ENCODE measurements at places on chromosomes 1 and 21.

DNA sequence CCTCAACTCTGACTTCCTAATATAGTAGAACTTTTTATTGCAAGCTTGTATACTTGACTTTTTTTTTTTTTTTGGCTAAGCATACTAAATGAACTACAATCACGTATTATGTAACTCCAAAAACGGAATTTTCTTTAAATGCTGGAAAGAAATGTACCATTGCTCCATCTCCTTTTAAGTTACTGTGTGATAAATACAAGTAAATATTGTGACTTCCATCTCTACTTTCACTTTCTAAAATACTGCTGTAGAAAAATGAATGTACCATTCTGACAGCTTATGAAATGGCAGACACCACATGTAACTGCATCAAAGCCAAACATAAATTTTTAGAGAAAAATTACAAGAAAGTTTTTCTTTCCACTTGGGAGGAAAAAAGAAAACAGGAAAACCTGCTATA, 54.7 kb downstream of the ASH1L start:
- DNase-seq, result no peak

DNA sequence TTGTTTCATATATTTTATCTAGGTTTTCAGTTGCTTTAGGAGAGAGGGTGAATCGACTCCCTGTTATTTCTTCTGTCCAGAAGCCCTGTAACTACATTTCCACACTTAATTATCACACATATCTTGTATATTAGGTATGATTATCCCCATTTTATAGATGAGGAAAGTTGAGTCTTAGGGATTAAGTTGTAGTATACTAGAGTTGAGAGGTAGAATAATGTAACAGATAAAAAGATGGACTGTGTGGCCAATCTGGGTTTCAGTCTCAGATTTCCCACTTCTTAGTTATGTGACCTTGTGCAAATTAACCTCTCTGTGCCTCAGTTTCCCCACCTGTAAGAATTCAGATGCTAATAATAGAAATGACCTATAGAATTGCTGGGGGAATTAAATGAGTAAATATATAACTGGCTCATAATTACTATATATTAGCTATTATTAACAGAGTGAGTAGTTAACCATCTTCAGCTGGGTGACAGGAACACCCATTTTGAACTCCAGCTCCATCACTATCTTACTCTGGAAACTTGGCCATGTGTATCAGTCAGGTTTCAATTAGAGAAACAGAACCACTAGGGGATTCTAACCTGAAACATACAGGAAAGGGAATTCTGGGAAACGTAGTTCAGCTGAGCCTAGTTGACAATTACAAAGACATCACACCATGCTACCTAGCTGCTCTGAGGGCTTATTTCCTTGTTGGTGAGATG, 20.4 kb upstream of the FOXO6 start:
- DNase-seq, result no peak

- no peak for DNase-seq
Measured at GRCh38 chr1:33344896-33345560, 24.1 kb upstream of the A3GALT2 start.

- no peak for DNase-seq
Measured at GRCh38 chr1:173914366-173914871, 2.7 kb downstream of the SERPINC1 start.

DNA sequence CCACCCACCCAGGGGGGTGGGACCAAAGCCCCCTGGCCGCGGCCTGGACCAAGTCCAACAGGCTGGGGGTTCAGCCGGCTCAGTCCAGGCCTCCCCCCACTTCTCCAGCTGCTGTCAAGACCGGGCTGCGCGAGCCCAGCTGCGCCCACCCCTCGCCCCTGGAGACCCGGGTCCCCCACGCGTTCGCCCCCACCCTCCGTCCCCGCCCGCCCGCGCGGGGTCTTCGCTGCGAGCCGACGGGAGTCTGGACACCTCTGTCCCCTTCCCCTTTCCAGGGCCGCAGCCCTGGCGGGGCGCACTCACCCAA, 253 bp downstream of the RAP1GAP start:
- DNase-seq, result no peak

DNA sequence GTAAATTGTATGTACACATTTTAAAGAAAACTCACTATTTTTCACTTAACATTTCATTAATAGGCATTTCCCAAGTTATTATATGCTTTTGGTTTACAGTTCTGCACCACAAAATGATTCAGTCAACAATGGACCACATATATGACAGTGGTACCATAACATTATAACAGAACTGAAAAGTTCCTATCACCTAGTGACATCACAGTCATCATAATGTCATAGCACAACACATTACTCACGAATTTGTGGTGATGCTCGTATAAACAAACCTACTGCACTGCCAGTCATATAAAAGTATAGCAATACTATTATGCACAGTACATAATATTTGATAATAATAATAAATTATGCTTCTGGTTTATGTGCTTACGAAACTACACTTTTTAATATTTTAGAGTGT, 30.9 kb downstream of the DNAI4 start:
- DNase-seq, result no peak

DNA sequence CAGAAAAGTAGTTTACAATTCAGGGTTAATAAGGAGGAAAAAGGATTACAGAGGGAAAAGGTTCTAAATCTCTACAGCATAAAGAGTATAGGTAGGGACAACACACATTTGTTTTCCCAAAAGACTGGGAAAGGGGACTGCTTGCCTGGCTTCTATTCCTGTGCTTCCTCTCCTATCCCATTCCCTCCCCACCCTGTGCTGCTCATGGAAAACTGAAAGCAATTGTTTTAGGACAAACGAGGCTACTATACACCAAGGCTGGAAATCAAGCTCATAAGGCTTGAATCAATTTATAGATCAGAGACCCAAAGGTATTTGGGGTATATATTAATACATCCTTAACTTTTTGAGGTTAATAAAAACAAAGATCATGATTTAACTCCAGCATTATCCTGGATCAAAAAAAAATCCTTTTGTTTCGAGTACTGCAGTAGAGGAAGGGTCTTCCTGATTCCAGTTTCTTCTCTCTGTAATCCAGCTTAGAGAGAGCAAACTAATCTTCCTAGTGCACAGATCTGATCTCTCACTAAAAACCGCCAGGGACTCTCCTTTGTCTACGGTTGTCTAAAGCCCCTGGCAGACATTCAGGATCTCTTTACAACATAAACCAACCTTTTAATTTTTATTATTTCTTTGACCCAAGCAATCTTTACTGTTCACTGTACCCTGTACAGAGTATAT, 37.4 kb upstream of the A3GALT2 start:
- DNase-seq, result no peak

DNA sequence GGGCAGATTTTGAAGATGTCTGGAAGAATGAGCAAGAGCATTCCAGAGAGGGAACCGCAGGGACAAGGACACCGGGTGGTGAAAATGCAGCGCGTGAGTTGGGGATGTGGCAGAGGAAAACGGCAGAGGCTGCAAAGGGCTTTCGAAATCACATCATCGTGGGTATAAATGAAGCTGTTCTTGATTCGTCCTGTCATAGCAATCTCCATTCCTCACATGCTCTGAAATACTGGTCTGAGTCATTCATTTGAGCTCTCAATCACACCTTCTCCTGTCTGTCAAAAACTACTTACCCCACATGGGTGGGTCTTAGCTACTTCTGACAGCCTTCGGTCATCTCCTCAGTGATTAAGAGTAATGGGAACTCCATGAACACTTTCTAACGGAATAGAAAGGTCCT, 81.5 kb downstream of the ERG start:
- DNase-seq, result peak; percentile 19

DNA sequence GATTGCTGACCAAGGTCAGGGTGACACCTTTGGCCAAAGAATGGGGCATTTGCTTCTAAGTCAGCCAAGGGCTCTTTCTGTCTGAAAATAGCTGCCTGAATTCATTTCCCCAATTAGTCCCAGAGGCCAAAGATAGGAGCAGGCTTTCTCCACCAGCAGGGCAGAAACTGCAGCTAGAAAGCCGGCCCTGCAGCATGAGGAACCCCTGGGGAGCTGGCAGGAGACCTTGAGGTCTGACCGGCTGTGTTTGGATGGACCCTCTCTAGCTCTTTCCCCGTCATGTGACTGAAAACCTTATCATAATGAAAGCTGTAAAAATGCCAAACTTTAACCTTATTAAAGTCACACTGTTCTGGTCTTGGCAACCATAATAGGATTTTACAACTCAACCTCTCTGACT, 93.4 kb downstream of the CD58 start:
- no peak for DNase-seq

DNA sequence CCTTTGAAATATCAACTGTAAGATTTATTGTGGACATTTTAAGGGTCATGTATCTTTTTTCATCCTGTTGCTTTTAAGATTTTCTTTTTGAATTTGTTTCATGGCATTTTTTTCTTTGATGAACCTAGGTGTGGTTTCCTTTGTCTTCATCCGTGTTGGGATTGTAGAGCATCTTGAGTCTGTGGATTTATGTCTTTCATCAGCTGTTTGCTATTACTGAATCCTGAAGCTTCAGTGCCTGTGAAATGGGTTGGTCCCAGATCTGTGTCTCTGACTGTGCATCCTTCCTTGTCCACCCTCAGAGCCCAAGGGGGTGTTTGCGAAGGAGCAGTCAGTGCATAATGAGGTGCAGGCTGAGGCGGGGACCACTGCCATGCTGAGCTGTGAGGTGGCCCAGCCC, 37.3 kb downstream of the OBSCN start:
- DNase-seq, result no peak

- no peak for DNase-seq
Measured at GRCh38 chr1:195054217-195054687, 1554.0 kb downstream of the KCNT2 start.

DNA sequence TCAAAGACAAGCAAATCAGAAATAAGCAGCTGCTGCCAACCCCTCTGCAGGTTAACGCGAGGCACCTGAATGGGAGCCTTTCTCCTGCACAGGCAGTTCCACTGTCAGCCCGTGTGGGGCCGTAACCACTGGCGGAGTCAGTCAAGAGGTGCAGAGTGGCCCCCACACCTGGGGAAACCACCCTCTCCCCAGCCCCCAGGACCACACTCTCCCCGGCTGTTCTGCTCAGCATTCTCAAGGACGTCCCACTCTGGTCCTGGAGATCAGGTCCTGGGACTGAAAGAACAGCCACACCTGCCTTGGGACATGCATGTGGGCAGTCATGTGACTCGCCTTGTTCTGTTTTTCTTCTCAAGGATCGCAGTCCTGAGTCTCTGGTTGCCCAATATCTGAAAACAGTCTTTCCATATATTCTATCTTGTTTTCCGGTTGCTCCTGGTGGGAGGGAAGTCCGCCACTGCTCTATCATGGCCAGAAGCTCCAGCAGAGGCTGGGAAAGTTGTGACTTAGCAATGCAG, 252.5 kb downstream of the PTPRU start:
- DNase-seq, result no peak

- no peak for DNase-seq
Measured at GRCh38 chr1:21633141-21633755, 35.9 kb downstream of the RAP1GAP start.

DNA sequence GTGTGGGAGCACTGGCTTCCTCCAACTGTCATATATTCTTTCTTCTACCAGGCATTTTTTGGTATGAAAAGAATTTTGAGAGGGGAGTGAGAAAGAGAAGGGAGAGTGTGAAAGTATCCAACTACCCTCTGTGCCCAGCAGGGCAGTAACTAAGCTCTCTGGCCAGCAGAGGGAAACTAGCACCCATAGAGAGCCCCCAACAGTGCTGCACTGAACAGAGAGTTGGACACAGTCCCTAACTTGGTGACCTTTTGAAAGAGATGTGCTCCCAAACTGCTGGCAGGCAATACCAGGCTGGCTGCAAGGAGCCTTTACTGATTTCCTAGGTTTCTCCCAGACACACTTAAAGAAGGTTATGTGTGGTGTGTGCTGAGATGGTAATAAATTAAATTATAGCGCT, 118.8 kb upstream of the PBX1 start:
- DNase-seq, result peak; percentile 61

DNA sequence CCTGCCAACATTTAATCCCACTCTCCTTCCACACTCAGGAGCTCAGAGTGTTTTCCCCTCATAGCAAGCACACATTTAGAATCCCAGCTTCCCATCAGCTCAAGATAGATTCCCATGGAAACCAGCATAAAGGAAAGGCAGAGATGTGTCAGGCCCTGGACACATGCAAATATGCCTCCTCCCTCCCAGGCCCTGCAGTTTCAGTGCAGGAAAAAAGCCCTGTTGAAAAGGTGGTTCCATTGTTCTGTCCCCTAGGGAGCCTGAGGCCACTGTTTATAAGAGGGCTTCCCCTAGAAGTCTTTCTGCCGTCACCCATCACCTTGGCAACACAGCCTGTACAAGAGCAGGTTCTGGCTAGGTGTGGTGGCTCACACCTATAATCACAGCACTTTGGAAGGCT, 3.6 kb downstream of the CACNA1S start:
- no peak for DNase-seq

DNA sequence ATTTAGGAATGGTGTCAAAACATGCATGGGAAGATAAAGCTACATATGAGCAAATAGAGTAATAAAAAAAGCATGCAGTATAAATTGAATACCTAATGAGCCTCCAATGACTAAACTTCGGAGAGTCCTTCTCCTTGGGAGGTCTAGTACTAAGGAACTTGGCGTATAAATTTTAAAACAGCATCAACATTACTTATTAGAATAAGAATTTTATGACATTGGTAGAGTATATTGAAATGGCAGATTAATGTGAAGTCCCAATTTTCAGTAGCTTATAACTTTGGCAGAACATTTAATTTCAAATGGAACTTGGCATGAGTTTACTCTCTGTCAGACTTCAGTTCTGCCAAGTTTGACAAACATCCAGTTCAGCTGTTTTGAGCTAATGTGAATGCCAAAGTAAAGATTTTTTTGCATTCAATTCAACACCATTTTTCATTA, 104.7 kb upstream of the RGS18 start:
- peak; percentile 49 for DNase-seq

DNA sequence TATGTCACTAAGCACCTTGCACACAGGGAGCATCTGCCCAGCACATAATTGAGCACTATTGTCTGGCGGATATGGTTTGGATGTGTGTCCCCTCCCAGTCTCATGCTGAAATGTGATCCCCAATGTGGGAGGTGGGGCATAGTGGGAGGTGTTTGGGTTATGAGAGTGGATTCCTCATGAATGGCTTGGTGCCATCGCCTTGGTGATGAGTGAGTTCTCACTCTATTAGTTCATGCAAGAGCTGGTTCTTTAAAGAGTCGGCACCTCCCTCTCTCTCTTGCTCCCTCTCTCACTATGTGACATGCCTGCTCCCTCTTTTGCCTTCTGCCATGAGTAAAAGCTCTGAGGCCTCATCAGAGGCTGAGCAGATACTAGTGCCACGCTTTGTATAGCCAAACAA, 9.5 kb downstream of the CTSK start:
- DNase-seq, result peak; percentile 79

GRCh38 chr1:41456847-41457540, 27.5 kb downstream of the EDN2 start:
- DNase-seq, result peak; percentile 40

DNA sequence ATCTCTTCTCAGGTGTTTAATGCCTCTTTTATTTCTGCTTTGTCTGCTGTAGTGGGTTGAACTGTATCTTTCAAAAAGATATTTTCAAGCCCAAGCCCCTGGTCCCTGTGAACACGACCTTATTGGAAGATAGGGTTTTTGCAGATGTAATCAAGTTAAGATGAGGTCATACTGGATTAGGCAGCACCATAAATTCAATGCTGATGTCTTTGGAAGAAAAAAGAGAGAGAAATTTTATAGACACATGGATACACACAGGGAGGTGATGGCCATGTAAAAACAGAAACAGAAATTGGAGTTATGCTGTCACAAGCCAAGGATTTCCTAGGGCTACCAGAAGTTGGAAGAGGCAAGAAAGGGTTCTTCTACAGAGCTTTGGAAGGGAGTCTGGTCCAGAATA, 301.4 kb downstream of the KCTD3 start:
- no peak for DNase-seq

All from fibroblast of skin of scalp (primary cell).